ENCODE measurements at places on chromosomes 5 and 9. TPM values are rescaled to one million over a fixed set of nuclear protein-coding genes. Genes with fewer than 3 reads are reported as not detected.

- no peak for DNase-seq
These were observed 10.6 kb downstream of the PRR7 start for GRCh38 chr5:177456976-177457851.

GRCh38 chr9:135281791-135282737 lies 194.6 kb downstream of the OLFM1 start:
- DNase-seq, result no peak

DNA sequence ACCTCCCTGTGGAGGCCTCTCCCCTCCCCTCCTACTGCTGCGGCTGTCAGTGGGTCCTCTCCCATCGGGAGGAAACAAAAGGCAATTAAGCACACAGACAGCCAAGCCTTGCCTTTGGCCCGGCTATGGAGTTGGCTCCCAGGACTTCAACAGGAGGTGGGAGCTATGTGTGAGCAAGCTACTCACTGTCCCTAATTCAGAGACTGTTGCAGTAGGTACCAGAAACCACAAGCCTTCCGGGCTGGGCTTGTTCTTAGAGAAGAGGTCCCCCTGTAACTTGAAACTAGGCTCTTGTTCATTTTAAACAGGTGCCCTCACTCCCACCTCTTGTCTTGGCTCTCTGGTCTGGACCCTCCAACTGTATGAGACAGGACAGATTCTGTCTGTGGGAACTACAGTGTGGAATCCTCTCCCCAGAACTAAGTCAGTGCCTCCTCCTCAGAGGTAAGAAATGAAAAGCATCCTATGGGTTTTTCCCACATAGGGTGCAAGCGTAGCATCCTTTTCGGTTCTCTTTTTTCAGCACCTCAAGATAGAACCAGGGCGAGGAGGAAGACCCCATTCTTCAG lies 561.1 kb downstream of the EBF1 start:
- DNase-seq, result no peak

- DNase-seq, result no peak
These were observed 37.4 kb downstream of the PTTG1 start for GRCh38 chr5:160458806-160459800.

GRCh38 chr5:145778144-145778900 lies 56.8 kb downstream of the PRELID2 start:
- DNase-seq, result no peak

GRCh38 chr9:88808019-88808656 lies 183.1 kb upstream of the S1PR3 start:
- DNase-seq, result no peak

DNA sequence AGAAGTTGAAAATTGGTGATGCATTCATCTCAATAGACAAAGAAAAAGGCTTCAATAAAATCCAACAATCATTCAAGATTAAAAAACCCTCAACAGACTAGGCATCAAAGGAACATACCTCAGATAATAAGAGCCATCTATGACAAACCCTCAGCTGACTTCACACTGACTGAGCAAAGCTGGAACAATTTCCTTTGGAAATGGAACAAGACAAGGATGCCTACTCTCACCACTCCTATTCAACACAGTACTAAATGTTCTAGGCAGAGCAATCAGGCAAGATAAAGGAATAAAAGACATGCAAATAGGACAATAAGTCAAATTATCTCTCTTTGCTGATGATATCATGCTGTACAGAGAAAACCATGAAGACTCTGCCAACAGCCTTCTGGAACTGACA lies 1188.1 kb downstream of the DTWD2 start:
- DNase-seq, result no peak

DNA sequence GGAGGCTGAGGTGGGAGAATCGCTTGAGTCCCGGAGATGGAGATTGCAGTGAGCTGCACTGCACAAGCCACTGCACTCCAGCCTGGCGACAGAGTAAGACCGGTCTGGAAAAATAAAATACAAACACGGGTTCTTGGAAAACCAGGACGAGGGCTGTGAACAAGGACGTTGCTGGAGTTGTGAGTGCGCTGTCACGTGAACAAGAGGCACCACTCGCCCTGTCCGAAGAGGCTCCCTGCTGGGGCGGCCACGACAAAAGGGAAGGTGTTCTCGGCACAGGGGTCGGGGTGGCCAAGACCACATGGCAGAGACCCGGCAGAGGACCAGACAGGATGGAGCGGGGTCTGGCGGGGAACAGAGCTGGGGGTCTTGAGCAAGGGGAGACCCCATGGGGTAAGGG lies 30.6 kb upstream of the UBAC1 start:
- no peak for DNase-seq

AGTPBP1 gene
- 26.8 TPM for total RNA-seq

SPATA31D4 gene
- not detected for total RNA-seq

SLC34A3 gene
- not detected for total RNA-seq

TRAF1 gene
- total RNA-seq, result 1.6 TPM

SPATA31E1 gene
- total RNA-seq, result not detected
